ENCODE measurements at places on chromosomes 12 and 14. TPM values are rescaled to one million over a fixed set of nuclear protein-coding genes. Genes with fewer than 3 reads are reported as not detected.
A peak's percentile ranks its signal among the peaks of the same experiment; 100 is the strongest.

A2M gene
- 105 TPM for total RNA-seq

PPP1R13B gene
- total RNA-seq, result 48.3 TPM

HOXC4 gene
- not detected for total RNA-seq

PTGDR gene
- total RNA-seq, result 32.3 TPM

SERPINA5 gene
- 0.61 TPM for total RNA-seq

TAS2R31 gene
- total RNA-seq, result 2.0 TPM

PTPRO gene
- total RNA-seq, result 26.1 TPM

ZFHX2 gene
- 2.0 TPM for total RNA-seq

TEAD4 gene
- total RNA-seq, result 10.7 TPM

BHLHE41 gene
- total RNA-seq, result 13.3 TPM

- H3K4me3 ChIP-seq, result no peak overlapping the region
- DNase-seq, result no peak
- H3K4me1 ChIP-seq, result no peaks in the 10 kb centered on the region
- no peaks in the 10 kb centered on the region for H3K36me3 ChIP-seq
- no peaks in the 10 kb centered on the region for H3K27me3 ChIP-seq
- H3K27ac ChIP-seq, result no peak overlapping the region
Measured at GRCh38 chr12:81866081-81866480, 106.9 kb upstream of the PPFIA2 start.

GRCh38 chr14:33691907-33692306 lies 259.0 kb downstream of the EGLN3 start:
- no peaks in the 10 kb centered on the region for H3K27me3 ChIP-seq
- H3K36me3 ChIP-seq, result no peaks in the 10 kb centered on the region
- no peak for DNase-seq
- no peak overlapping the region for H3K27ac ChIP-seq
- no peaks in the 10 kb centered on the region for H3K4me1 ChIP-seq

DNA sequence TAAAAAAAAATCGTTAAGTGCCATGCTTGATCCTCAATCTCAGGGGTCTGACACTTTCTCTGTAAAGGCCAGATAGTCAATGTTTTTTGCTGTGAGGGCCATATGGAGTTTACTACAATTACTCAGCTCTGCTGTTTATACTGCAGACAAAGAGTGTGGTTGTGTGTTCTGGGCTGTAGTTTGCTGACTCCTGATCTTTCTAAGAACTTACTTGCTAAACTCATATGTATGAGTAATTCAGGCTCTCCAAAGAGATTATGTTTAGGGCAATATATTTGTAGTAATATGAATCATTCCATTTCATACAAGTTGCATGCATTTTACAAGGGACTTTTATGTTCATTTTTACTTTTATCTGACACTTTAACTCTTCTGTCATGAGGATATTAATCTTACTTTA lies 188.2 kb downstream of the TMTC2 start:
- no peaks in the 10 kb centered on the region for H3K4me1 ChIP-seq
- no peaks in the 10 kb centered on the region for H3K27me3 ChIP-seq
- H3K4me3 ChIP-seq, result no peak overlapping the region
- no peak overlapping the region for H3K27ac ChIP-seq
- no peaks in the 10 kb centered on the region for H3K36me3 ChIP-seq

- DNase-seq, result no peak
- H3K4me1 ChIP-seq, result no peaks in the 10 kb centered on the region
- H3K36me3 ChIP-seq, result no peaks in the 10 kb centered on the region
- H3K4me3 ChIP-seq, result no peak overlapping the region
- H3K27me3 ChIP-seq, result no peaks in the 10 kb centered on the region
Measured at GRCh38 chr12:109169686-109170085, 53.3 kb downstream of the ACACB start.

DNA sequence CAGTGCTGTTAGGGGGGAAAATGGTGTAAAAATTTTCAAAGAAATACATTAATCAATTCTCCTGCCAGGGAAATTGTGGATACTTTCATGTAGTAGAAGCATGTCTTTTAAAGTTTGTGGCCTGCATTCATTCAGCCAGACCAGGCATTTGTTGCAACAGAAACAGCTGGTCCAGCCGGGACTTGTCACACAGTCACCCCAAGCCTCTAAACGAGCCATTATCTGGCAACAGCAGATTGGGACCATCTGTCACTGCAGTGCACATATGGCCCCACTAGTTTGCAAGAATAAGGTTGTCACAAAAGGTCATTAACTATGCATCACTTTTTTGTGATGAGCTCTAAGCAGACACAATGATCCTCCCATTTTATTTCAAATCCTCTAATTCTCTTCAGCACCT lies 193.9 kb downstream of the PHLDA1 start:
- H3K27ac ChIP-seq, result no peak overlapping the region
- no peaks in the 10 kb centered on the region for H3K36me3 ChIP-seq
- no peaks in the 10 kb centered on the region for H3K4me1 ChIP-seq
- no peaks in the 10 kb centered on the region for H3K27me3 ChIP-seq

DNA sequence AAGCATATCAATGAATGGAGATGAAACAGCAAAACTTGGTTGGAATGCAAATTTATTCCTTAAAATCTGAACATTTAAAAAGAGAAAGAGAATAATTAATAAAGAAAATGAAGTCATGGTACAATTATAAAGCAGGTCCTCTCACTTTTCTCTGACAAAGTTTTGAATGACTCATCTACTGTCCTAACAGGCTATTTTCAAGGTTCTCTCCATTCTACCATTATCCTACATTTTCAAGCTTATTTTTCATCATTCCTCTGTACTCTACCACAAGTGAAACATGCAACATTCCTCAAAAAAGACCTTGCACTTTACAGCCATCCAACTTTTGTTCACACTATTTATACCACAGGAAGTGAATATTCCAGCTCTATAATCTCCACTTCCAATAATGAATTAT lies 36.9 kb upstream of the AP4S1 start:
- H3K4me1 ChIP-seq, result no peaks in the 10 kb centered on the region
- no peak overlapping the region for H3K4me3 ChIP-seq
- DNase-seq, result no peak
- H3K36me3 ChIP-seq, result no peaks in the 10 kb centered on the region
- no peaks in the 10 kb centered on the region for H3K27me3 ChIP-seq
- H3K27ac ChIP-seq, result no peak overlapping the region

DNA sequence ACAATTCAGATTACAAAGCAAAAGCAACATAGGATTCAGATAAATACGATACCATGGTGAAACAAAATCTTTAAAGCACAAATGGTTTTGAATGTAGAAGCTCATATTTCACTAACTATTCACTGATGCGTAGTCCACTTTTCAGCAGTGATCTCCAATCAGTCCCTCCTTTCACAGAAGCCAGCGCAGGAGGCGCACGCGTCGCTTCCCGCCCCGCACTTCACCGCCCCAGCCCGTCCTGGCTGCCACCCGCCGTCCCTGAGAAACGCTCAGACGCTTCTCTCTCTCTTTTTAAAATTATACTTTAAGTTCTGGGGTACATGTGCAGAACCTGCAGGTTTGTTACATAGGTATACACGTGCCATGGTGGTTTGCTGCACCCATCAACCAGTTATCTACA lies 19.8 kb upstream of the CHFR start:
- no peak overlapping the region for H3K4me3 ChIP-seq
- H3K36me3 ChIP-seq, result no peaks in the 10 kb centered on the region
- no peak overlapping the region for H3K27ac ChIP-seq
- DNase-seq, result no peak
- H3K4me1 ChIP-seq, result peaks cover 4% of the 10 kb centered on the region
- no peaks in the 10 kb centered on the region for H3K27me3 ChIP-seq

DNA sequence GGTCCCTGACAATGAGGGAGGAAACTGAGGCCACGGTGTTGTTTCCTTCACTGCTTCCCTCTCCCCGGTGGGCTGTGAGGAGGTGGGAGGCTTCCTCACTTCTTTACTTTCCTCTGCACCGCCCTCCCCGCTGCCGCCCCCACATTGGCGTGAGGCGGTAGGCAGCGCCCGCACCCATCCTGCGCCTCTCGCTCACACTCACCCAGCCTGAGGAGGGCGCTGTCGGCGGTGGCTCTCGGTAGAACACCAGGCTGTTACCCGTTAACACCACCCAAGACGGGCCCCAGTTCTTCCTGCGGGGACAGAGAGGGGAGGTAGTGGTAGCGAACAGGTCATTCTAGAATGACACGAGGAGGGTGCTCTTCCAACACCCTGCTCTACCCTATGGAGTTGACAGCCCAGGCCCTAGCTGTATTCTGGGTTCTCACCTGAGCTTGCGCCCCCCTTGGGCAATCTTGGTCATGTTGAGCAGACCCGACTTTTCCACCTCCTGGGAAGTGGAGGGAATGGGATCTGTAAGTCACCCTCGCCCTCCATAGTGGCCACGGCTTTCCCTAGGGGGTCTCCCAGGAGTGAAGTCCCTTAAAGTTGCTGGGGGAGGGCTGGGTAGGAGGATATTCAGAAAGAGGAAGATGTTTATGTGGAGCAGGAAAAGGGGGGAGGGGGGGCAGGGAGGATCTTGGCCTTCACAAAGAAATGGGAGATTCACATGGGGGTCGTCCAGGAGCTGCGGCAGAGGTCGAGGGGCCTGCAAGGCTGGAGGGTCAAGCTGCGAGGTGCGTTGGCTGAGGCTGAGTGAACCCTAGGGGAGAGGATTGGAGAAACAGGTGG lies 3.3 kb downstream of the ARHGAP9 start:
- no peak for DNase-seq
- H3K27me3 ChIP-seq, result peaks cover 37% of the 10 kb centered on the region
- H3K4me1 ChIP-seq, result no peaks in the 10 kb centered on the region
- H3K36me3 ChIP-seq, result no peaks in the 10 kb centered on the region
- H3K27ac ChIP-seq, result peak overlapping the region; percentile 73
- H3K4me3 ChIP-seq, result peak overlapping the region; percentile 30

GRCh38 chr12:5442251-5443006 lies 10.5 kb downstream of the NTF3 start:
- no peak overlapping the region for H3K4me3 ChIP-seq
- no peaks in the 10 kb centered on the region for H3K4me1 ChIP-seq
- H3K27me3 ChIP-seq, result no peaks in the 10 kb centered on the region
- H3K36me3 ChIP-seq, result no peaks in the 10 kb centered on the region
- no peak overlapping the region for H3K27ac ChIP-seq

GRCh38 chr14:66752109-66752508 lies 244.2 kb downstream of the GPHN start:
- H3K4me3 ChIP-seq, result no peak overlapping the region
- no peak for DNase-seq
- H3K36me3 ChIP-seq, result no peaks in the 10 kb centered on the region

DNA sequence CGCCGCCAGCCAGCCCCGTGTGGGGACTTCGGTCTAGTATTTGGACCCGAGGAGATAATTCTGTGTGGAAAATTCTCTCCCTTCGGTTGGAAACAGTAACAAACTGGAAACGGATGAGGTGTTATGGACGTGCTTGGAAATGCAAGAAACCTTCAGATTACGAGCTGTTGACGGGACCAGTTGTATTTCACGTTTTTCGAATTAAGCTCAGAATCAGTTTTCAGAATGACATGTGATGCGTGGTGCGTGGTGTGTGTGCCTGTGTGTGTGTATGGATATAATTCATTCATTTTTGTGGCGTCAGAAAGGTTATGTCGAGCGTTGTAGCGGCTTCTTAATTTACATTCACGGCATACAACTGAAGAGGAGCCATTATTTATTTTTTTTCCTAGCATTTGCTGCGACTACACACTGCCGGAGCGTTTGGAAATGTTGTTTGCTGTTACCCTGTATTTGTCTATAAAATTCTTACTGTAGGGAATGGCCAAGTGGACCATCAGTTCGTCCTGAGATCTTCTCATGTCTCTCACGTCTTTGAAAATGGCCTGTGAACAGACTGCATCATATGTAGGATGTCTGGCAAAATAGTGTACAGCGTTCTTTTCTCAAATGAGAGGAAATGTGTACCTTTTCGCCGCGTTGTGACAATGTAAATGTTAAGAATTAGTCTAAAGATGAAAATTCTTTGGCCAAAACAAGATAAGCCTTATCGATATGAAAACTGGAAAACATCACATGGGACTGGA lies 1.3 kb downstream of the TRAF3 start:
- H3K4me1 ChIP-seq, result no peaks in the 10 kb centered on the region
- DNase-seq, result no peak
- H3K4me3 ChIP-seq, result peak overlapping the region; percentile 72
- H3K27me3 ChIP-seq, result no peaks in the 10 kb centered on the region
- H3K27ac ChIP-seq, result peak overlapping the region; percentile 88

DNA sequence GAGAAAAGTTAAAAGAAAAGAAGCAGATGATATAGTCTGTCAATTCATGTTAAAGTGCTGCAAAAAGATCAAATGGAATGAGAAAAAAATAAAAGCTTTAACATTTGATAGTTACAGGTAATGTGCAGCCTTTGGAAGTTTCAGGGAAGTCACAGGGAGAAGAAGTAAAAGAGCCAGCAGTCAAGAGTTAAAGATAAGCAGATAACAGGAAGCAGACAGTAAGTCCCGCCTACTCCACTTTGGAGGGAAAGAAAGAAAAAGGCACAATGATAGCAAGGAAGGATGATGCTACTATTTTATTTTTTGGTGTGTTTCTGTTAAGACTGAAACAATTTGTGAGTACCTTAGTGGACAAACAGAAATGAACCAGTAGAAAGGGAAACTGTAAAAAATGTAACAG lies 111.1 kb upstream of the KRR1 start:
- H3K27ac ChIP-seq, result no peak overlapping the region
- no peaks in the 10 kb centered on the region for H3K27me3 ChIP-seq
- DNase-seq, result no peak
- no peak overlapping the region for H3K4me3 ChIP-seq

GRCh38 chr12:40157336-40157735 lies 51.5 kb upstream of the SLC2A13 start:
- no peaks in the 10 kb centered on the region for H3K36me3 ChIP-seq
- no peak overlapping the region for H3K4me3 ChIP-seq
- no peaks in the 10 kb centered on the region for H3K27me3 ChIP-seq

Measured in colonic mucosa (tissue), 4 donors.